Stimulated activated naive CD4-positive, alpha-beta T cell treated with Interleukin-2 at 50 U/mL for 16 hours (primary cell): ENCODE measurements at places on chromosomes 13 and 19.
A peak's percentile ranks its signal among the peaks of the same experiment; 100 is the strongest.

GRCh38 chr13:37059848-37060192 is 332 bp upstream of the SUPT20H start:
- DNase-seq = no peak

GRCh38 chr13:110964229-110965037 is 49.6 kb upstream of the ANKRD10 start:
- no peak for DNase-seq

GRCh38 chr19:13974073-13974472 is 21.8 kb downstream of the DCAF15 start:
- peak; percentile 15 for DNase-seq

- DNase-seq = peak; percentile 19
These were observed 757 bp downstream of the EGLN2 start for GRCh38 chr19:40799558-40800338.

DNA sequence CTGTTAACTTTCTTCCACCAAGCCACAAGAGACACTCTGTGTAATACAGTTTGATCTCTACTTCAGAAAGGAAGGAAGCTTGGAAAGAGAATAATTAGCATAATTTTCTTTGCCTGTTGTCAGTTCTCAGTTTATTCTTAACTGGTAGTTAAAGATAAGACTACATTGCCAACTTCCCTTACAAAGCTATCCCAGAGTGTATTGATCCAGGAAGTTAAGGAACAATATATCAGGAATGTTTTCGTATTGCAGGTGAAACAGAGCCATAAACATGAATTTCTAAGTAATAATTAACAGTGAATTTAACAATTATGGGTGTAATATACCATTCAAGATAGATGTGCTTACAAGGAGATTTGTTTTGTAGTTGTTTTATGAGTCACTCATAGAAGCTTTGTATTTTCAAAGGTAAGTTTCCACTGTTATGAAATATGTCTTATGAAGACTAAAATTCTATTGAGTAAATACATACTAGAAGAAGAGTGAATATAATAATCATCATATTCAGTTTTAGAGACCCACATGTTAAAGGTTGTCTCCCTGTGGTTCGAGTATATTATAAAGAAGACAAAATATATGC is 88.4 kb upstream of the KLF5 start:
- DNase-seq = no peak

DNA sequence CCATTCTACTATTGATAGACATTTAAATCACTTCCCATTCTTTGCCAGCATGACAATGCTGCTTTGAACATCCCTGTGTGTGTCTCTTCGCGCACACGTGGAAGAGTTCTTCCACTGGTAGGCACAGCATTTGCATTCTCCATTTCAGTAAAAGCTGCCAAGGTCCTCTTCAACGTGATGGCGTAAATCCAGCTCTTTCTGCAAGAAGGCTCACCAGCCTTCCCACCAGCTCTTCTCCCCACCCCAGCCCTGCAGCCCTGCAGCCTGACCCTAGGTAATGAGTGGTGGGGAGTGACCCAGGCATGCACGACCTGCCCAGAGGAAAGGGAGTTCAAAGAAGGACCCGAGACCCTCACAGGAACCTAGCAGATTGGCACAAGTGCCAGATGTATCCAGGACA is 31.7 kb upstream of the FFAR2 start:
- no peak for DNase-seq

DNA sequence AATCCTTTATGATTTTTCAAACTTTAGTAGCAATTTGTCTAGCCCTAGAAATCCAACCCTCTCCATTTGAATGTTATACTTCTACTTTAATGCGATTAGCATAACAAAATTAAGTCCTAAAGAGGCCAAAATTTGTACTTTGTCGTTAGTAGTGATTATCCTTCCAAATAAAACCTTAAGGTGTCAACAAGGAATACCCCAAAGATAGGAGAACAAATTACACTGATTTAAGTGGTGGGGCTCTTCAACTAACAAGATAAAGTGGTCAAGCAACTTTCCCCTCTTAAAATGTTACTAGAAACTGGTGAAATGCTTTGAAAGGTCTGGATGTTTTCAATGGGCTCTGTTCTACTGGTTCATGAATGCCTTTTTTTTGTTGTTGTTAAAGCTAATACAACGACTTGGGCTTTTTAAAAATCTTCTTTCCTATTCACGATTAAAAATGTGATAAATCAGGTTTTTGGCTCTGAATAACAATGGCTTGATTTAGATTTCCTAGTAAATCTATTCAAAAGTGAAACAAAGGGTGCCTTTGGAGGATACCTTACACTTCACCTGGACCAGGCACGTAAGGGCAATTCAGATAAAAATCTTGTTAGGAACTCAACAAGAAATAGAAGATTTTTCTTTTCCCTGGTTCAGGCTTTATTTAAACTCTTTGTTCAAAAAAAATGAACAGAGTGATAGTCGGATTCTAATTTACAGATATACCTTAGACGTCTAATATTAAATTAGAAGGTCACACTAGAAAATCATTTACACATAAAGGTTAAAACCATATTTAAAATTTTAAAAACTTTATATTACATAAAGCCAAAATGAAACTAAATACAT is 3.1 kb downstream of the SOX21 start:
- DNase-seq = no peak

- no peak for DNase-seq
These were observed 3.2 kb downstream of the LCP1 start for GRCh38 chr13:46178821-46179220.

DNA sequence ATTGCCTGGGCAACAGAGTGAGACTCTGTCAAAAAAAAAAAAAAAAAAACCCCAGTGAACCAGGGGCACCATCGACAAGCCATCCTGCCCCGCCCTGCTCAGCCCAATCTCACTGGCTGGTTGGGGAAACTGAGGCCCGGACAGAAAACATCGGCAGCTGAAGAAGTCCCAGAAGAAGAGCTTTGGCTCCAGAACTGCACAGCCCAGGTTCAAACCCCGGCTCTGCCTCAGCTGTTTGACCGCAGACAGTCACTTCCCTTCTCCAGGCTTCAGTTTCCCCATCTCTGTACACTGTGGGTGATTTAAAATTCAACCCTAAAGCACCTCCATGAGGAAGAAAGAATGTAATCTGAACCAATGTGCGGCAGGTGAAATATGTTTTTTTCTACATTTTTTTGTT is 9.4 kb upstream of the SEMA6B start:
- DNase-seq = no peak

DNA sequence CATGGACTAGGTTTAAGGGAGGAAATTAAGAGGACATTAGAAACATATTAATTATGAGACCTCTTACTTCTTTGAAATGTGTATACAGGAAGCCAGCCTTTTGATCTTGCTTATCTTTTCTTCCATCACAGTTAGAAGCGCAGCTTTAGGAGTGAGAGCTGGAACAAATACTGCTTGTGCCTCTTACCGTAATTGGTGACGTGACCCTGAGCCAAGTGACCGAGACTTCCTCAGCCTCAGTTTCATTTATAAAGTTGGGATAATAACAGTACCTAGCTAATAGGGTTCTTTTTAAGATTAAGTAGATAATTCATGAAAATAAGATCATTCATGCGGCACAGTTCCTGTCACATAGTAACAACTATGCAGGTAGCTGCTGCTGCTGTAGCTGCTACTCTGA is 18.5 kb downstream of the FREM2 start:
- DNase-seq = no peak

DNA sequence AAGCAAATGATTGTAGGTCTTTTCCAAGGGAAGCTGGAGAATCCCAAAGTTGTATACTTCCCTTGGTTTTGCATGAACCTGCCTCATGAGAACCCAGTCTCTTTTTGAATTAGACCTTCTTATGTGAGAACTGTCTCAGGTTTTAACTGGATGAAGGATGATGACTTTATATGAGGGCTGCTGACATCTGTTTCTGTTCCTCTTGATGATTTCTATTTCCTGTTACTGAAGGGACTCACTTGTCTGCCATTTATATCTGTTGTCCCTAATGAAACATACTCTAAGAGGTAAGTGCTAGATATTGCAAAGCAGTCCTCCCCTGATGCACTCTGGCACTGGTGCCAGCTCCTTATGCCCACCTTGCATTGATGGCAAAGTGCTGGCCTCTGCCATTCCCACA is 33.6 kb downstream of the ERICH4 start:
- no peak for DNase-seq

- no peak for DNase-seq
These were observed 6.5 kb upstream of the SSBP4 start for GRCh38 chr19:18412610-18413239.
